ENCODE measurements at places on chromosomes 11 and 22. TPM values are rescaled to one million over a fixed set of nuclear protein-coding genes. Genes with fewer than 3 reads are reported as not detected.

The CENATAC gene
- 2.8 TPM for total RNA-seq

The SCGB1A1 gene
- not detected for total RNA-seq

The LRRC74B gene
- total RNA-seq, result not detected

The NXPE2 gene
- not detected for total RNA-seq

The DEPDC5 gene
- total RNA-seq, result 7.3 TPM

The PIM3 gene
- total RNA-seq, result 142 TPM

The IL17REL gene
- not detected for total RNA-seq

The OR5B21 gene
- total RNA-seq, result not detected

The TRIM34 gene
- 15.3 TPM for total RNA-seq

The MS4A7 gene
- total RNA-seq, result not detected

All from Caki2 (cell line).